ENCODE measurements at places on chromosomes 2 and 18.

DNA sequence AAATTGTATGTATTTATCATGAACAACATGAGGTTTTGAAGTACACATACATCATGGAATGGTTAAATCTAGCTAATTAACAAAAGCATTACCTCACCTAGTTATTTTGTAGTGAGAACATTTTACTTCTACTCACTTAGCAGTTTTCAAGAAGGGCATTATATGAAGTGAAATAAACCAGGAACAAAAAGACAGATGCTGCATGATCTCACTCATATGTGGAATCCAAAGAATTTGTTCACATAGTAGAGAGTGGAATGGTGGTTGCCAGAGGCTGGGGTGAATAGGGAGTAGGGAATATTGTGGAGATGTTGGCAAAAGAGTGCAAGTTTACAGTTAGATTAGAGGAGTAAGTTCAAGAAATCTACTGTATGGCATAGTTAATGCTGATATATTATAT lies 292.0 kb downstream of the ASXL3 start:
- no peak for DNase-seq

GRCh38 chr2:181890271-181890670 lies 1.3 kb upstream of the ITPRID2 start:
- no peak for DNase-seq

- no peak for DNase-seq
Observed at GRCh38 chr2:219453671-219454590, 19.3 kb downstream of the SPEG start.

DNA sequence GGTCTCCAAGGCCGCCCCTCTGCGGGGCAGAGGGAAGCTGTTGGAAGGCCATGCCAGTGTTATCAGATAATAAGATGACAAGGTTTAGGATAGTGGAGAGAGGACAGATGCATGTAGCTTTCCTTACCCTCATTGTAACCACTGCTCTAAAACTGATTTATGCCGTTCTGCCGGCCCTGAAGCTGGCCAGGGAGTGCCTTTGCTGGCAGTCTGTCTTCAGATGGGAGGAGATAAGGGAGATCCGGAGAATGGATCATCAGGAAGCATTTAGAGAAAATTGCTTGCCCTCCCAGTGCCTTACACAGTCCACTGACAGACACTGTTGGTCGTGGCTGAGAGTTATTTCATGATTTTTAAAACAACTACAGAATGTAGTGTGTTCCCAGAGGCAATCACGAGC lies 35.4 kb upstream of the MYO3B start:
- DNase-seq, result no peak

DNA sequence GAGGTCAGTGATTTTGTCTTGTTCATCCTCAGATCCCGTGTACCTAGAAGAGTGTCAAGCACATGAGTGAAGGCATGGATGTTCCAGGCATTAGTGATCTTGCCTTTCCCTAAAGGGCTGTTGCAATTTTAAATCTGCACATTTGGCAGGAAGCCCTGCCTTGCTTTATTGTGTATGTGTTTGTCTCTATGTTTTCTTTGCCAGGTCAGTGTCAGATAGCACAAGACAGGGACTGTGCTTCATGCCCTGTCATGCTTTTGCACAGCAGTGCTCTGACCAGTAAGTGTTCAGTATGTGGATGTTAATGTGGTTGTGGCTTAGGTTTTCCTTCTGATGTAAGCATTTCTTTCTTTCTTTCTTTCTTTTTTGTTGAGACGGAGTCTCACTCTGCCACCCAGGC lies 131.5 kb downstream of the RGPD3 start:
- no peak for DNase-seq

- no peak for DNase-seq
Observed at GRCh38 chr18:69631281-69631680, 230.6 kb downstream of the DOK6 start.
